ENCODE measurements at places on chromosomes 1 and 21.

DNA sequence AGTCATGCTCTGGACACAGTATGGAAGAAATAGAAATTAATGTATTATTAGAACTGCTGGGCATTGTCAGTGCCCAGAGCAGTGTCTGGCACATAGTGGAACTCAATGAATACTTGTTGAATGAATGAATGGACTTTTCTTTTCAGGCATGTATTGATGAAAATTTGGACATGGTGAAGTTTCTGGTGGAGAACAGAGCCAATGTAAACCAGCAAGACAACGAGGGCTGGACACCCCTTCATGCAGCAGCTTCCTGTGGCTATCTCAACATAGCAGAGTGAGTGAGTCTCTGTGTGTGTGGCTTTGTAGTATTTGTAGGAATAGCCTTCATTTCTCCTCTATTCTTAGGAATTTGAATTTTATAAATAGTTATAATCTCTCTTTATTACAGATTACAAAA, 68.1 kb downstream of the PPP1R12B start:
- no peak for DNase-seq

- DNase-seq = no peak
These were observed 271.6 kb downstream of the PBX1 start for GRCh38 chr1:164830628-164831027.

DNA sequence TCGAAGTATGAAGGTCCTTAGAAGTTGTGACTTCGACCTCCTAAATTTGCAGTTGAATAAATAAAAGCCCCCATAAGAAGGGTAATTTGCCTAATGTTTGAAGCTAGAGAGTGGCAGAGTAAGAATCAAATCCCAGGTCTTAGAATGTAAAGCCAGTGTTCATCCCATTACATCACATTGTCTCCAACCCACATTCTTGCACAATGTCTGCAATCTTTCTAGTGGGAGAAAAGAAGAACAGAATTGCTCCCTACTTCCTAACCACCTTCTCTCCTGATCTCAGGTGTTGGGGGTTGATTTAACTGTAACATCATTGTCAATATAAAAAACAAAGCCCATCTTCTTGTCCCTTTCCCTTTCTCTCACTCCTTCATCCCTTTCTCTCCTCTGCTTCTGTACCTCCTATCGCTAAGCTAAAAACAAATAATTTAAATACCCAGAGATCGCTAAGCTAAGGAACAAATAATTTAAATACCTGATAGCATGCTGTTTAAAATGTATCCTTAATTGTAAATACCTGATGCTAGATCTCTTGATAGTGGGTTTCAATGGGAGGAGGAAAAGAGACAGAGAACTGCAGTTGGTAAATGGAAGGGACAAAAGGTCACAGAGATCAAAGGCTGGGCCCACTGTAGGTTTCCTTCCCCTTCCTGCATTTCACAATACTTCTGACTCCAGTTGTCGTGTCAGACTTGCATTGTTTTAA, 32.1 kb upstream of the CCDC190 start:
- no peak for DNase-seq

DNA sequence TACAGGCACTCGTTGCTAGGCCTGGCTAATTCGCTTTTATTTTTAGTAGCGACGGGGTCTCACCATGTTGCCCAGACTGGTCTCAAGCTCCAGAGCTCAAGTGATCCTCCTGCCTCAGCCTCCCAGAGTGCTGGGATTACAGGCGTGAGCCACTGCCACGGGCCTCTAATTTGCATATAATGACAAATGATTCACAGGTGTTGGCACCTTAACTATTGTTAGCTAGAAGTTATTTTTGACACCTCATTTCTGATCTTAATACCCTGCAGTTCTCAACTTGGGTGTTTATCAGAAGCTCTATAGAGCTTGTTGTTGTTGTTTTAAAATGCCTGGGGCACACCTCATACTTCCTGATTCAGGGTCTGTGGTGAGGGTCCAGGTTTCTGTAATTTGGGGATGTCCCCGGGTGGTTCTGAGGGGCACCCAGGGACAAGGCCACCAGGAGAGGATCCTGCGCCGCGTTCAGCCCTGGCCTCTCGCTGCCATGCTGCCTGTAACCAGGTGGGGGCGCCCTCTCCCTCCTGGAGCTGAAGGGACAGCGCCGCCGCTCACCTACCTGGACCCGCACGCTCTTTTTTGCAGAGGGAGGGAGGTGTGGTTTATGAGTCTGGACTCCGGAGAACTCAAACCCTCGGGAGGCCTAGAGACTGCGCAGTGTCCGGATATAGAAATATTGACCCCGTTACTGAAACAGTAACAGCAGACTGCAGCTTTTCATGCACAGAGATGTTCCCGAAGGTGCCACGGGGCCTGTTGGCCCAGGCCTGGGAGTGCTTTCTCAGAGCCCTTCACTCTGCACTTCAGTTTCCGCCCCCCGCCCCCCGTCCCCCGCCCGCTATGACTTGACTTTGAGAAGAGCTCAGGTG, 23.0 kb upstream of the NEK2 start:
- DNase-seq = peak; percentile 66

DNA sequence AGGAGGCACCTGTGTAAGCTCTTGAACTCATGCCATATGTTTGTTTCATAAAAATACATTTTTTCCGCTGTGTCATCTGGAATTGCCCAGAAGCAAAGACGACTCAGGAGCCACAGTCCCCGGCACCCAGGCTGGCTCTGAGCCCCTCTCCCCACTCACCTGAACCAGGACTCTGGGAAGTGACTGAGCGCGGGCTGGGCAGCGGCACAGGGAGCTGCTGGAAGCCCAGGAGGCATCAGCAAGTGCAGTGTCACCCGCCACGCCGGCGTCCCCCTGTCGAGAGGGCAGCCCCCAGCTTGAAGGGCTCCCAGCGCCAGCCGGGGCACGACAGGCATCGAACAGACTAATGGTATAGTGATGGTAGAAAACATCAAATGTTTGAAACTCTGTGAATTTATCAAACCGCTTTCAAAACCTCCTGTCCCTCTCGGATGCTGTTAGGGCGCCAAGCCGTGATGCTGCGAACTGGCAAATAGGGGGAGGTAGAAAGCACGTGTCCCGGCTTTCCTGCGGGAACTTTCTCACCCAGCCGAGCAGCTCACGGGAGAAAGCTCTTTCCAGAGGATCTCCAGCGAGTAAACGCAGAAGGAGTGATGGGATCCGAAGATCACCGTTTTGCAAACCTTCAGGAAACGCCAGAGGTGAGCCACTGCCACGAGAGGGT, 57.8 kb upstream of the COL18A1 start:
- DNase-seq = no peak

DNA sequence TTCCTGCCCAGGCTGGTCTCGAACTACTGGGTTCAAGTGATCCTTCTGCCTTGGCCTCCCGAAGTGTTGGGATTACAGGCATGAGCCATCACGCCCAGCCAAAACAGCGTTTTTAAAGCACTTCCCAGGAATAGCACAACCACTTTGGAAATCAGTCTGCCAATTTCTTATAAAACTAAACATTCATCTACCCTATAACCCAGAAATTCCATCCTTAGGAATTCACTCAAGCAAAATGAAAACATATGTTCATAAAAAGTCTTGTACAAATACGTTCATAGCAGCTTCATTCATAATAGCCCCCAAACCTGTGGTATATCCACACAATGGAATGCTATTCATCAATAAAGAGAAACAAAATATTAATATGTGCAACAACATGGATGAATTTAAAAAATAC, 36.1 kb downstream of the PHC2 start:
- no peak for DNase-seq

DNA sequence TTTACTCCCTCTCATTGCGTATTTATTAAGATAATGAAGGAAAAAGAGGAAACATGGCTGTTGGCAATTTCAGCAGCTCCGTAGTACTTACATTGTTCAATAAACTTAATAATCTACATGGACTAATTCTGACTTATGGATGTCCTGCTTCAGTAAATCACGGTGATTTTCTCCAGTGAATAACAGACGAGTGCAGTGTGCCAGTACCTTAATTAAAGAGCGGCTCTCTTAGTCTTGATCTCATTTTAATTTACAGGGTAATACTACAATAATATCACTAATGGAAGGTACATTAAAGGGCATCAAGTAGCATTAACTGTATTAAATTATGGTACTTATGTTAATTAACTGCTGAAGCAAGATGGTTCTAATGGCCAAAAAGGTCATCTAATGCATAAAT, 187.2 kb downstream of the NTNG1 start:
- DNase-seq = no peak

GRCh38 chr1:11198851-11199594, 9.9 kb downstream of the ANGPTL7 start:
- DNase-seq = no peak

GRCh38 chr1:1432951-1433803, 2.3 kb upstream of the VWA1 start:
- DNase-seq = no peak

DNA sequence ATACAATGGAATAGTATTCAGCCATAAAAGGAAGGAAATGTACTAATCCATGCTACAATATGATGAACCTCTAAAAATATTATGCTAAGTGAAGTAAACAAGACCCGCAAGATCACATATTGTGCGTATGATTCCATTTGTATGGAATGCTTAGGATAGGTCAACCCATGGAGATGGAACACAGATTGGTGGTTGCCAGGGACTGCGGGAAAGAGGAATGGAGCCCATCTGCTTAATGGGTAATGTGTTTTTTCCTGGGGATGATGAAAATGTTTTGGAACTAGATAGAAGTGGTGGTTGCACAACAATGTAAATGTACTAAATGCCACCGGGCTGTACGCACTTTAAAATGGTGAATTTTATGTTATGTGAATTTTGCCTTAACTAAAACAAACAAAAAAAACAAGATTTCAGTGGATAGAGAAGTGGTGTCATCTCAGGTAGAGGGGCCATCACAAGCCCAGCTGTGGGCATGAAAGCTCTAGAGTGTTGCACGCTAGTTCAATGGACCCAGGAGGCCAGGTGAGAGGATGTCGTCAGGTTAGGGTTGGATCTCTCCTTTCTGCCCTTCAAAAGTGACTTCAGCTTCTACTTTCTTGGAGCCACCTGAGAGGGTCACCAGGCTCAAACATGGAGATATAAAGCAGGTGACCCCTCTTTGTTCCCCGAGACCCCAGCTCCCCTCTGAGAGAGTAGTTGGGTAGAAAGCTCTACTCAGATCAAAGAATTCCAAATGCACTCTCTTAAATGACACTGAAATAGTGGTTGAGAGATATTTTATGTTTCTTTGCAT, 2.5 kb downstream of the C1orf115 start:
- DNase-seq = peak; percentile 25

DNA sequence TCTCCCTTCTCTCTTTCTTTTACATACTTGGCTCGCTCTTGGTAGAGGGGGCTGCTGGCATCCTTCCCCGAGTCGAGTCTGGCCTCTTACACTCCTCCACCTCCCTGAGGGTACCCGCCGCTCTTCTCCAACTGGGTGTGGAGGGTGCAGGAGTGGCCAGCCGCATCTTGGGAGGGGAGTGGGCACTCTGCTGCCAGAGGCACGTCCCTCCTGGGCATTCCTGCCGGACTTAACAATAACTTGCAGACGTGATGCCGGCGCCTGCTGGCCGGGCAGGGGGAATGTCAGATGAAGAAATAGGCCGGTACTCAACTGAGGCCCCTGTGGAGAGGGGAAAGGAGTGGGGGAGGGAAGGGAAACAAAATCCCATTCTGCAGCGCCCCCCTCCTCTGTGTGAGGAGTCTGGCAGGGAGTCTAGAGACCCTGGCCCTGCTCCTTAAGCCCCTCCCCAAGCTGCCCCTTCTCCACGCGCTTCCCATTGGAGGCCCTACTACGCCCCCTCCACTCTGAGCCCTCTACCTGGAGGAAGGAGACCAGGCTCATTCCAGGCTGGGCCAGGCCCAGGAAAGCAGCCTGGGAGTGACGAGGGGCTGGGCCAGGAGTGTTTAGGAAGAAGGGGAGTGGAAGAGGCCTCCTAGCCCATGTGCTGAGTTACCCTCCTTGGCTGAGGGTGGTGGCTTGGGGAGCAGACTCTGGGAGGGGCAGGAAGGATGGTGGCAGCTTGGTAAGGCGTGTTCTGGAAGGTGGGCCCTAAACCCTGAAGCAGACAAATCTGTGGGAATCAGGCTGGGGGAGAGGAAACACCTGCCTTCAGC, 1.8 kb downstream of the ATP2B4 start:
- peak; percentile 76 for DNase-seq

DNA sequence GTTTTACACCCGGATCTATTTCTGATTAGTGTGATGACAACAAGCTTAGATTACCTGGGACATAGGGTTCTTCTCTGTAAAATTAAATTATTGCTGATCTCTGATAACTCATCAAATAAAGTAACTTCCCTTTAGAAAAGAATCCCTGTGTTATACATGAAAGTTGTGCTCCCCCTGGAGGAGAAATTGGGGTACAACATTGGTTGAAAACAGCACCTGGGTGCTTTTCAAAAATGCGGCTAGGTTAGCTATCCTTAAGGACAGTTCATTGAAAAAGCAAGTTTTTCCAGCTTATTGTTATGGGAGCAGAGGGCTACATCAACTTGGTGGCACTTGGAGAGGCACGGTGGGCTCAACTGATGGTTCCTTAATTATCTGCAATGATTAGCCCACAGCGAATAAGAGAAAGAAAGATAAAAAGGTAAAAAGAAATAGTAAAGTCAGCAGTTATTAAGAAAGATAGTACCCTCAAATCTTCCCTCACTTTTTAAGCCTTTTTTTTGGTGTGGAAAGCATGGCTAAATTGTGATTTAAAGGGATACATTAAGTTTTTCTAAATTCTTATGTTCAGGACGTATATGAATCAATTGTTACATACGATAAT, 97.8 kb downstream of the FMN2 start:
- peak; percentile 68 for DNase-seq

DNA sequence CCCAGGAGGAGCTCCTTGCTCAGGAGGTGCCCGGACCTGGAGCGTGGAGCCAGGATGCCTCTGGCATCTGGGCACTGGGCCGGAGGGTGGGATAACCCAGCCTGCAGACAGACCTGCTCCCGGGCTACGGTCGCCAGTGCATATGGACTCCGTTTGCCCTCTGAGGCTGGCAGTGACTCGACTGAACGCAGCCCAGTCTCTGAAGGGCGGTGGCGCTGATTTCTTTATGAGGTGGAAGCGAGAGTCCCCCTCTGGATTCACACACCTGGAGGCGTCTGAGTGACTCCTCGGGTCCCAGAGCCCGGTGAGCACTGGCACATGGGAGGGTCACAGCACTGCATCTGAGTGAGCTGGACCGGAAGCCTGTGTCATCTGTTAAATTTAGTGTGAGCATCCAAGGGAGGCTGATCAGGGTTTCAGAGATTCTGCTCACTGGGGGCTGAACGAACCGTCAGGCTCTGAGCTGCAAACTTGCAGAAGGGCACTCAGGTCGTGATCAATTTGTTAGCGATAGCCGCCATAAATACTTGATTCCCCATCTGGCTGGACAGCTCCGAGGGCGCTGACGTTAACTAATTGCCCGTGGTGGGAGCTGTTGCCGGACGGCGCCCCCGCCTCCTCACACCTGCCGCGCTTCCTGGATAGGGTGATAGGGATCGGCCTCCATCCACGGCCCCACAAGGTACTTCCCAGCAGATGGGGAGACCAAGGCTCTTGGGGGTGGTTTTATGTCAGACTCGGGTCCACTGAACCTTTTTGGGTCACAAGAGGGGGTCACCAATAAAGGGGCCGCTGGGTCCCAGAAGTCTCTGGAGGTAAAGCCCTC, 60.7 kb upstream of the TTC34 start:
- DNase-seq = no peak
